ENCODE measurements at places on chromosomes 16 and 17.
A peak's percentile ranks its signal among the peaks of the same experiment; 100 is the strongest.

DNA sequence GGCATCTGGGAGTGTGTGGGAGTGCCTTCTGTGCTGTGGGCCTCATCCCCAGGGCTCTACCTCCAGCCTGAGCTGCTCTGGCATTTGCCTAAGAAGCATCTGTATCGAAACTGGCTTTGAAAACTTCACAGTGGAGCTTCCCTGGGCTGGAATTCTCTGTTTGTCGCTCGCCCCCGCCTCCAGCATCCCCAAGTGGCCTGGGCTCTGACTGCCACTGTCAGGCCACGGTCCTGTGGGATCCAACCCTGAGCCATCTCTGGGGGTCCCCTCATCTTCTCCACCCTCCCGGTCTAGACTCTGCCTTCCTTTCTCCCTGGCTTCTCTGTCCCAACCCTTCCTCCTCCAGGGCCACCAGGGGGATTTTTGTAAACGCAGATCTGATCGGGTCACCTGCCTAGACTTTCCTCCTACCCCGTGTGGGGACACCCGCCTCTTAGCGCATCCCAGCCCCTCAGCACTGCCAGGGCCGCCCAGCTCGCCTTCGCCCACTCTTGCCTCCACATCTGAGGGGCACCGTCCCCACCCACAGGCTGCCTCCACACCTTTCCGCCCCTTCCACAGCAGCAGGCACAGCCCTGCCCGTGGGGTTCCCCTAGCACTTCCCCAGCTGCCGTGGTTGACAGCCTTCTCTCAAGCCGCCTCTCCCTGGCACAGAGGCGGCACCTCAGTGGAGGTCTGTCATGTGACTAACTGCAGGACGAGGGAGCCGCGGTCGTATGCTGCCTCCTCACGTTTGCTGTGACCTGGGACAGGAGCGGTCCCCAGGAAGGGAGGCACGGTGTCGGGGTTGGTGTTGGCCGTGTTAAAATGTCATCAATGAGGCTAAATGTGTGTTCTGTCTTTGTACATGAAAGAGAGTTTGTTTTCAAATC, 12.0 kb downstream of the TBC1D24 start:
- DNase-seq: peak; percentile 40

DNA sequence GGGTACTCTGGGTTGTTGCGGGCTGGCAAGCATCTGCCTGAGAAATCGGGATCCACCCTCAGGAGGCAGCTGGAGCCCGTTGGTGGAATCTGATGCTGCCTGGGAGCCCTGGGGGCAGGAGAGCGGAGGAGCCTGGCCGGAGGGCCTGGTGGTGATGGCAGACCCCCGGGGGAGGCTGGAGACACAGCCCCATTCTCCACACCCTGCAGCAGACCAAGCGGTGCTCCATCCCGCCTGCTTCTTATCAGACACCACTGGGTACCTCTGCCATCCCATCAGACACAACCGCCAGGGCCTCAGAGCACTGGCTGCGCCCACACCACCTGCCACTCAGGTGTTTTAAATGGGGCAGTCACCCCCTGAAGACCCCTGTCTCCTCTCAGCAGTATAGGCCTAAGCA, 103.9 kb downstream of the RBFOX3 start:
- no peak for DNase-seq

DNA sequence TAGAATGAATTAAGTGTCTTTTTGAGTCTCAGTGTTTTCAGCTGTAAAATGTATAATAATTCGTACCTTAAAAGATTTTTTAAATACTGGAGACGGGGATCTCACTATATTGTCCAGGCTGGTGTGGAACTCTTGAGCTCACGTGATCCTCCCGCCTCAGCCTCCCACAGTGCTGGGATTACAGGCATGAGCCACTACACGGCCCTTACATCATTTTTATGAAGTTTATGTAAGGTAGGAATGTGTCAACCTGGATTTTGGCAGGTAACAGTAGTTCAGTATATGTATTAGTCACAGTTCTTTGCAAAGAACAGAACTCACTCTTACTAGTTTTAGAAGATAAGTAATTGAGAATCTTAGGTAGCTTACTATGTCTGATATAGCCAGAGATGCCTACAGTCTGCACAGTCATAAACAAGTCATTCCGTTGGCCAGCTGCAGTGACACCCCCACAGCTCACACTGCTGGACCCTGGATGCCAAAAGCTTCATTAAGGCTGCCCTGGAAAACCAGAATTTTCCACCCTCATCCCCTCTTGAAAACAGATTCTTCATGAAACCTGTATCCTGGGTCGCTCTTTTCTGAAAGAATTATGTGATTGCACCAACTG, 583 bp upstream of the COX6A2 start:
- no peak for DNase-seq

DNA sequence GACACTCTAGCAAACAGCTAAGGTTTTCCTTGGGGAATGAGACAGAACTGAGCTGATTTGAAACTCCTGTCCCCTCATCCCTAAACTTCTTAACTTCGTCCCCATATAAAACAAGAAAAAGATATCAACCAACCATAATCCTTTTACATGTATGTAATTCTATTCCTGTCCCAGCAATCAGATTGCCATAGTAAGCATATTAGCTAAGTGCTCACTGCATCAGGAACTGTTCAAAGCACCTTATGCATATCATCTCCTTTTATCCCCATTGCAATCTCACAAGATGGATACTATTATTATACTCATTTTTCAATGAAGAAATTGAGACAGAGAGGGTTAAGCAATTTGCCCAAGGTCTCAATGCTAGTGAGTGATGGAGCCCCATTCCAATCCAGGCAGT, 6.8 kb downstream of the KIF18B start:
- DNase-seq: no peak

- no peak for DNase-seq
Measured at GRCh38 chr17:76820039-76820438, 48.2 kb upstream of the MGAT5B start.

DNA sequence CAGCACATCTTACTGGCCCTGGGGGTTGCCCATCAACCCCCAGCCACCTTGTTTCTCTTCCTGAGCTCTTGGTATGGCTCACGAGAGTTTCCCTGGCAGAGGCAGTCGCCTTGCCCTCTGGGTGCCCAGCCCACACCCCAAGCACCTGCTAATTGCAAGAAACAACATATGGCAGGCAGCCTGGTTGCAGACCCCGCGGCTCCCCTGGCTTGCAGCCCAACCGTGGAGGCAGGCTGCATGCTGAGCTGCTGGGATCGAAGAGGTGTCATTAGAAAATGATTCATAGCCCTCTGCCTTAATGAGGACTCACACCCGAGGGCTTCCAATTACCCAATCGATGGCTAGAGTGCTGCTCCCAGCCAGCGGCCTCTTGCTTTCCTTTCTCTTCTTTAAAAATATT, 115.7 kb downstream of the TMEM114 start:
- no peak for DNase-seq

- no peak for DNase-seq
Measured at GRCh38 chr16:31090540-31090939, 1.8 kb upstream of the PRSS53 start.

- no peak for DNase-seq
Measured at GRCh38 chr16:86818671-86819532, 240.6 kb downstream of the FOXL1 start.

GRCh38 chr17:29010129-29010528, 4.3 kb upstream of the SEZ6 start:
- no peak for DNase-seq

- no peak for DNase-seq
Measured at GRCh38 chr16:51402785-51403184, 251.7 kb upstream of the SALL1 start.

GRCh38 chr17:41972571-41973407, 6.2 kb downstream of the CNP start:
- DNase-seq: no peak

- DNase-seq: no peak
Measured at GRCh38 chr17:17153071-17153470, 53.1 kb downstream of the PLD6 start.

- DNase-seq: no peak
Measured at GRCh38 chr16:16120044-16120381, 103.3 kb downstream of the ABCC6 start.

DNA sequence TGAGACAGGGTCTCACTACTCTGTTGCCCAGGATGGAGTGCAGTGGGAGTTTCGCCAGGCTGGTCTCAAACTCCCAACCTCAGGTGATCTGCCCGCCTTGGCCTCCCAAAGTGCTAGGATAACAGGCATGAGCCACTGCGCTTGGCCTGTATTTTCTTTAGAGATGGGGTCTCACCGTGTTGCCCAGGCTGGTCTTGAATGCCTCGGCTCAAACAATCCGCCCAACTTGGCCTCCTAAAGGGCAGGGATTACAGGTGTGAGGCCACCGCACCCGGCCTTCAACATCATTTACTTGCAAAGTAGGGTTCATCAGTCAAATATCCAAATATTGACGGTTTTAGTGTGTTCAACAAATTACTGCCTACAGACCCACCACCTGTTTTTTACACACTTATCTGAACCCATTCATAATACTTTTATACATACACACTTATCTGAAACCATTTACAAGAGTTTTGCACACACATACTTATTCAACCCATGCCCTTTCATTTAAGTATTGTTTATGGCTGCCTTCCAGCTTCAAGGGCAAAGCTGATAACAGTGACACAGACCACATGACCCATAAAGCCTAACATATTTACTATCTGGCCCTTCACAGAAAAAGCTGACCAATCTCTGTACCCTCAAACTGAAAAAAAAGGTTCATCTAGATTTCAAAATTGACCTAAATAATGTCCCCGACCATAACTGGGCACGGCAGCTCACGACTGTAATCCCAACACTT, 11.9 kb downstream of the TMEM170A start:
- no peak for DNase-seq

DNA sequence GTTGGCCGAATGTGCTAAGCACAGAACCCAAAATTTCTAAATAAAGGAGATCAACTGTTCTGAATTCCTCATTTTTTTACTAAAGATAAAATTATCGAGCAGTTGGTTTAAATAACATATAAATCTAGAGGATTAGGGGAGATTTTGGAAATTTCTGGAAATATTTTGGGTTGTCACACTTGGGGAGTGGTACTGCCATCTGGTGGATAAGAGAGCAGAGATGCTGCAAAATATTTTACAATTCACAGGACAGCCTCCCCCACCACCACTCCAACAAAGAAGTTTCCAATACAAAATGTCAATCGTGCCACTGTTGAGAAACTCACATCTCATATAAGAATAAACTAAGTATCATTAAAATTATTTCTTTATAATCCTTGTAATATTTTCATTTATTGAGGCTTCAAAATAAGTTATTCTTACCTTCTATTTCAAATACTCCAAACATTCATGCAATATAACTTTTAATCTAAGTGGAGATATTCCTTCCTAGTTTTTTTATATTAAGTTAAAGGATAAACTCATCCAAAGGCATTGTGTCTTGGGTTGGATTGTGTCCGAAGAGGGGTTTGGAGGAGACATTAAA, 17.0 kb upstream of the ABCA8 start:
- DNase-seq: no peak

GRCh38 chr17:45438931-45439610, 6.4 kb upstream of the ARHGAP27 start:
- no peak for DNase-seq

Data from activated gamma-delta T cell (primary cell).